ENCODE measurements at places on chromosomes 3 and 15.
A peak's percentile ranks its signal among the peaks of the same experiment; 100 is the strongest.

- no peak for DNase-seq
These were observed 457.6 kb downstream of the PDCD6IP start for GRCh38 chr3:34256021-34256420.

- DNase-seq: no peak
These were observed 17.6 kb upstream of the KCNMB3 start for GRCh38 chr3:179268400-179269051.

- DNase-seq: no peak
These were observed 205.3 kb downstream of the ZBTB20 start for GRCh38 chr3:114941626-114942309.

- DNase-seq: no peak
These were observed 66.4 kb upstream of the GOLIM4 start for GRCh38 chr3:168162172-168162571.

DNA sequence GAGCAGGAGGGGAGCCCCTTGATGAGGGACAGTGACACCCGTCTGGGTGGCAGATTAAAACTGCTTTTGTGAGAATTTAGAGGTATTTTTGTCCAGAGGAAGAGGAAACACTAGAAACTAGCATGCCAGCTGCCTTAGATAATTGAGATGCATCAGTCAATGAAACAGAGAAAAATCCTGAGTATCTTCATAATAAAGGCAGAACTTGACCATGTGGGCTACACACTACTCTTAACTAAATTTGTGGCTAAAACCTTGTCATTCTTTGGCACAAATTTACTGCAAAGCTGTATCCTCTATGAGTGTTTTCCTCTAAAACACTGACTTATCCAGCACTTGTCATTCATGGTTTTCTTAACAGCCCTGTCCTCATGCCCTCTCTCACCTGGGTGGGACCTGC lies 259.7 kb upstream of the TPM1 start:
- no peak for DNase-seq

- DNase-seq: no peak
These were observed 360.1 kb upstream of the THRB start for GRCh38 chr3:24854748-24855147.

DNA sequence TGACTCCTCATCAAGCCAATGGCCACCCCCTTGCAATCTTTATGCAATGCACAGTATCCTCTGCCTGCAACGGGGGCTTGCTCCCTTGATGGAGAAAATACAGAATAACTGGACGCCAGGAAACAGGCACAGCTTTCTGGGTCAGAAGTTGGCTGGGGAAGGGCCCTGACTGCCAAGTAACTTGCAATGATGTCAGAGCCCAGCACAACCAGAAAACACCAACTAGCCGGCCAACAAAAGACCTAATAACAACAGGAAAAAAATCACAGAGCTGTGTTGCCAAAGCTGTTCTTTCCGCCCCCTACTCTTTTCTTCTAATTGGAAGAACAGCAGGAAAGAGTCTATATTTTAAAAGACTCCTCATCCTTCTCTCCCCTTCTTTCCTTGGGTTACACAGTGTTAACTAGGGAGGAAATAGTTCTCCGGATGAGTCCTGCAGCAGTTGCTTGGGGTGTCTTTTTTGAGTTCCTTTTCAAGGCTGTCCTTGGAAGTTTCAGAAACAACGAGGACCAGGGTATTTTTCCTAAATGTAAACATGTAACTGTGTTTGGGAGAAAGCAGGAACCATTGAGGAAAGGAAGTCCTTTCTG lies 1.4 kb upstream of the SEMA6D start:
- no peak for DNase-seq

DNA sequence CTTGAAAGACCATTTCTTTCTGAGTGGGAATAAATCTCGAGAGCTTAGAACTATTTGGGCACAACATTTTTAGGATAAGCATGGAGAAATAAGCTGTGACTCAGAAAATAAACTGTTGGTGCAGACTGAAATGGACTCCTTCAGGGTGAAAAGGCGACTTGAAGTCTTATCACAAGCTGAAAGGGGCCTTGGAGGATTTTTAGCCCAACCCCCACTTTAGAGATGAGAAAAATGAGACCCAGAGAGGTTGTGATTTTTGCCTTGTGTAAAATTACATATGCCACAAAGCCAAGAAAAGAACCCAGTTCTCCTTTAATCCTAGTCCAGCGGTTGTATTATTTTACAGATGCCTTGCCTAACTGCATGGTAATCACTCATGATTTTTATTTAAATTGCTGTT lies 1.5 kb downstream of the ATP1B3 start:
- DNase-seq: no peak

- no peak for DNase-seq
These were observed 46.0 kb downstream of the MFSD1 start for GRCh38 chr3:158847885-158848284.

DNA sequence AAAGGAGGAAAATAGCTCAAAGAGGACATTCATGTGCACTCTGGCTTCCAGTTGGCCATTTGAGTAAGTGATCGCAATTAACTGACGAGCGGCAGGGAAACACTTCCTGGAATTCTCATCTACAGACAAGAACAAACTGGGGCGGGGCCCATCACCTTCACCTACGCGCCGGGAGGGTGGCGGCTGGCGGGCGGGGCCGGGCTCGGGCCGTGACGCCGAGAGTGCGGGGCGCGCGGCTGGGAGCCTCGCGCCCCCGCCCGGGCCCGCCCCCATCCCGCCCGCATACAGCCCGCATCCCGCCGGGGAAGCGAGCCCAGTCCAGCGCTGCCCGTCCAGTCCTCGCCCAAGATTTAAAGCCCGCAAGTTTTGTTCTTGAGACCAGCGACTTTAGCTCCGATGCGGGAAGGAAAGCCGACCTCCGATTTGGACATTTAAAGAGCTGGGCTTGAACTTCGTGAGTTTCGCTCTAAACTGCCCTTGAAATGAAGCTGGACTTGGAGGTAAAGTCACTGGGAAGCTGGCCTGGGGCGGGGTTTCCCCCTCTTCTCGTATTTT lies at the start of gene B3GNT5:
Gene B3GNT5 (plus strand): TSS at position 281 of the 555 bp plus-strand sequence. CDS start 16,546 bp downstream, outside the sequence.
- no peak for DNase-seq

DNA sequence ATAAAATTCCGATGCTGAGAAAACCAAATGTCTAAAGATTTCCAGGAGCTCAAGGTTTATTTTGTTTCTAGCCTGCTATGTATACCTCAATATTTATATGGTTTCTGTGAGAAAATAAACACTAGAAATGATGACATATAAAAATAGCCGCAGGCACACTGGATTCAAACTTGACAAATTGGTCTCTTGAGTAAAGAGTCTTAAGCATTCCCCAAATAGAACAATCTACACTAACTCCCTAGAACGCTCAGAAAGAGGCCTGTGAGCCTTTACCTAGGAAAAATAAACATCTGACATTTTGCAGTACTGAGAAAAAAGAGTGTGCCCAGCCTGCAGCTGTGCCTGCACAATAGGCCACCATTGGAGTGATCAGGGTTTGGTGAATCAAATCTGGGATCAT lies 75.2 kb downstream of the NEK10 start:
- no peak for DNase-seq

- no peak for DNase-seq
These were observed 47.4 kb downstream of the GREM1 start for GRCh38 chr15:32765236-32765635.

- no peak for DNase-seq
These were observed 3.2 kb downstream of the LRRFIP2 start for GRCh38 chr3:37171144-37171543.

GRCh38 chr3:78911394-78911793 lies 856.4 kb downstream of the ROBO1 start:
- no peak for DNase-seq

DNA sequence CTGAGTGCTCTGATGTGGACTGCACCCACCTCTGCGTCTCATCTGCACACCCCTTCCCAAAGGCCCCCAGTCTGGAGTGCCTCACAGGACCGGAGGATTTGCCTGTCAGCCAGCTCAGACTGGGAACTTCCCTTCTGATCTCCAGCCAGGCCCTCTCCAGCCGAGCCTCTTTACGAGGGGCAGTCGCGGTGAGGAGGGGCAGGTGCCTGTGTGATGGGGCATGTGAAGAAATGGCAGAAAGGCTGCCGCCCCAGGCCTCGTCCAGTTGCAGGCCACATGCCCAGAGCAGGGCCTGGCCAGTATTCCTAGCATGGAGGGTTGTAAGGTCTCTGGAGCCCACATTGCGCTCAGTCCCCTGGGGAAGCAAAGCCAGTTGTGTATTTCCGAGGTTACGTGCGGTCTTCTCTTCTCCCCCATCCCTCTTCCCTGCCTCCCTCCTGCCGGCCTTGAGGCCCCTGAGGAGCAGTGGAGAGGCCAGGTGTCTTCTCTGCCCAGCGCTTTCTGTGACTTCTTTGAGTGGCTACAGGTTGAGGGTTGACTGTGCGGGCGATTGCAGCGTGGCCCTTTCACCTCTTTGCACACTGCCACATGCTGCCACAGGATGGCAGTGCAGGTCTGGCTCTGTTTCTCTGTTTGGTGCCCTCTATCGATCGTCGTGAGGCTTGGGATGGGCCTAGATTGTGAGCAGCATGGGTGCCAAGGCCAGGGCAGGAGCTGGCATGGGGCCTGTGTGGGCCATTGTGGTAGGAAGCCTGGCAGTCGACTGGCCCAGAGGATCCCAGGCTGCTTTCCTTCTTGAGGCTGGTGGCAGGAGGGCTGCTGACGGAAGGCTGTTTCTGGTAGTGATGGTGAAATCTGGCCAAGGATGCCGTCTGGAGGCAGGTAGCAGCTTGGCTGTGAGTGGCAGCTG lies 5.3 kb downstream of the CLK3 start:
- peak; percentile 70 for DNase-seq

DNA sequence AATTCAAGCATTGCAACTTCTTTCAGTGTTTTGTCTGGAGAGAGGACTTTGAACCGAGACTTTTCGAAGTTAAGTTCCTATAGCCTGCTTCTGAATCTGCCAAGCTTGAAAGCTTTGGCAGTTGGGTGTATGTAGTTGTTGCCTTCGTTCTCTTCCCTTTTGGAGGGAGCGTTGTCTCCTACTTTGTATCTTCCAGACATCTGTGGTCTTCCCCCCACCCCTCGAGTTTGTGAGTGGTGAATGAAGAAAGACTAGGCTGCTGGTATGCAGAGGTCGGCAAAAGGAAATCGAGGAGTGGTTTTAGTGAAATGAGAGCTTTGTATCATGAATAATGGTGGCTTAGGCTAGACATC lies 1.3 kb downstream of the CTNNB1 start:
- DNase-seq: peak; percentile 72

GRCh38 chr3:120848503-120848902 lies 59.5 kb upstream of the STXBP5L start:
- no peak for DNase-seq

DNA sequence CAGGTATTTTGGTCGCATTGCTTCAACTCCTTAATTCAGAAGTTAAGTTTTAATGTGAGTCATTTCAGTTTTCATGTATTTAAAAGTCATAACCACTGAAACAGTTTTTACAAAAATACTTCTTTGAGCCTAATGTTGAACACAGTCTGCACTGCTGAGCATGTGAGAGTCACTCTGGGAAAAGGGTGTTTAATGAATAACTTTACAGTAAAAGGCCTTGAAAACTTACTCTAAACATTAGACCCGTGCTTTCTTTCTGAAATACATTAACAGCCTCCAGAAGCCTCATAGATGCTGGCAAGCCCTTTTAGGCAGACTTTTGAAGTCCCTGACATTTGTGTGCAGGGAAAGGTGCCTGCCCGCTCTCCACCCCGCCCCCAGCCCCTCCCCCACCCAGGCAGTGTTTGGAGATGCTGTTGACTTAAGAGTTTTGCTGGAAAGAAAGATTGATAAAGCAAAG lies 68.9 kb upstream of the NR2F2 start:
- DNase-seq: no peak

- no peak for DNase-seq
These were observed 11.9 kb downstream of the CFAP100 start for GRCh38 chr3:126406389-126407296.

DNA sequence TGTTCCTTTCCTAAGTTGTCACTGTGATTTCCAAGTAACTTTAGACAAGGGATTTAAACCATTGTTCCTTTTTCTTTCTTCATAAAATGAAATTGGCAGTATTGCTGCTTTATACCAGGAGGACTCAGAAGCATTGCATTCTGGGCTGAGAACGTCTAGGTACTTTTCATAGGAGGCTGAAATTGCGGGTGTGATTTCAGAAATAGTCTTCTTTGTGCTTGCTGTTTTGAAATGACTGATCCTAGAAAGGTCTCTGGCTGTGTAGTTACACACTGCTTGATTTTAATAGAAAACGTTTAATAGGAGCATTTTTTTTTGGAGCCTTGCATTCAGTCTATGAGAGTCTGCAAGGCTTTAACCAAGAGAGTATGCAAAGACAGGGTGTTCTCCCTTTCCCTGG lies 56.3 kb downstream of the PPM1L start:
- DNase-seq: no peak

- no peak for DNase-seq
These were observed 3.1 kb upstream of the DLL4 start for GRCh38 chr15:40925863-40926658.

- no peak for DNase-seq
These were observed 200.5 kb downstream of the ITPR1 start for GRCh38 chr3:4693620-4694019.

GRCh38 chr3:16460886-16461285 lies 52.6 kb downstream of the RFTN1 start:
- DNase-seq: no peak

GRCh38 chr15:73600413-73601335 lies 32.5 kb downstream of the NPTN start:
- no peak for DNase-seq

DNA sequence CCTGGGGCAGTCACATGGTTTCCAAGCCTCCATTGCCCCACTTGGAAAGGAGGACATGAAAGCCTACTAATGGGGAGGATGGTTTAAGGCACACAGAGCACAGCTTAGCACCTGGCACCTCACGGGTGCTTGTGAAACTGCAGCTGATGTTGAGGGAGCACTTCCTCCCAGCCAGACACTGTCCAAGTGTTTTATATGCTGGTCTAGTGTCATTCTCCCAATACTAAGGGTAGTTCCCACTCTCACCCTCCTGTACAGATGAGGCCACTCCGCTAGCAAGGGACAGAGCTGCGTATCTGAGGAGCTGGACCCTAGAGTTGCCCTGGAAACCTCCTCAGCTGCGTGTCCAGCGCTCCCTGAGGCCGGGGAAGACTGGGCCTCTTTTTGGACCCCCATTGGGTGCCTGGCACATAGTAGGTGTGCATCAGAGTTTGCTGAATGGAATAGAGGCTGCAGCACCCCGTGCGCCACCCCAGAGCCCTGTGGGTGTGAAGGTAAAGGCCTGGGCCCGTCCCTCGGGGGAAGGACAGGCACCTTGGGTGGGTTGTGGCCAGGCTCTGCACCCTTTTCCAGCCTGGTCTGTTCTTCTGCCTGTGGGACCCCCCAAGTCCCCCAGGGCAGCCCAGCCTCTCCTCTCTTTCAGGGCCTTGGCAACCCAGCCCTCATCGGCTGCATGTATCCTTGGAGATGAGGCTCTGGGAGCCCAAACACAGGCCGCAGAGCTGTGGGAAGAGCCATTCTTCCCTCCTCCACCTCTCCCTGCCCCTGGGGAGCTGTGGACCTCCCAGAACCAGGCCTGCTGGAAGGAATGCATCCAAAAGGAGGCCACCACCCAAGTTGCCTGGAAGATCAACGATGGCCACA lies 31.3 kb downstream of the DNASE1L3 start:
- no peak for DNase-seq

DNA sequence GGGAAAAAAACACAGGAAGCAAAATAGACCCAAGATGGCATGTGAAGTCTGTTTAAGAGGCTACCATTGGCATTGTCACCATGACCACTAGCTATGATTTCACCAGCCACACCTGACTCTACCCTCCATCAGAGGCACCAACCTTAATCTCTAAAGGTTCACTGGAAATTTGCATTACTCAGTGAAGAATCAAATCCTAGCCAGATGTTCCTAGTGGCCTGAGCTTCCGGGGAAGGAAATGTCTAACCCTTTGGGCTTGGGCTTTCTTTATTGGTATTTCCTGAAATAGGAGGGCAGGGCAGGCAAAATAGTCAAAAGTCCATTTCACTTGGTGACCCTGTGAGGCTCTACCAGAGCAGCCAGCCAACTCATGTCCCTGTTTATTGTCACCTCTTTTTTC lies 110.9 kb upstream of the PHLDB2 start:
- no peak for DNase-seq
